Fibroblast of upper back skin (primary cell): ENCODE measurements at places on chromosomes 16 and 17.

DNA sequence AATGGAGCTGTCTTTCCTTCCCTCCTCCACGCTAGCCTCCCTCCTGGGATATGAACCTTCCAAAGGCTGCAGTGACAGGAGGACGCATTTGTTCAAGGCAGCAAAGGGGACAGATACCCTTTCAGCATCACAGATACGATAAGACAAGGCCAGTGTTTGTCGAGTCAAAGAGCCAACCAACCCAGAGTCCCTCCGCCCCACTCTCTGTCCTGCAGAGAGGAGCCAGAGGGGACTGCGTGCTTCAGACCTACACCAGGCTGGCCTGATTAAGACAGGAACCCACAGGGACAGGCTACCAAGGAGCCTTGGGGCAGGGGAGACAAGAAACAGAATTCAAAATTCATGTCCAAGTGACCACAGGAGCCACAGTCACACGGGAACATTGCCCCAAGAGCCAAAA is 72.6 kb upstream of the CDH5 start:
- DNase-seq, result no peak

- DNase-seq, result no peak
Measured at GRCh38 chr17:51770027-51770759, 388.3 kb downstream of the CA10 start.

DNA sequence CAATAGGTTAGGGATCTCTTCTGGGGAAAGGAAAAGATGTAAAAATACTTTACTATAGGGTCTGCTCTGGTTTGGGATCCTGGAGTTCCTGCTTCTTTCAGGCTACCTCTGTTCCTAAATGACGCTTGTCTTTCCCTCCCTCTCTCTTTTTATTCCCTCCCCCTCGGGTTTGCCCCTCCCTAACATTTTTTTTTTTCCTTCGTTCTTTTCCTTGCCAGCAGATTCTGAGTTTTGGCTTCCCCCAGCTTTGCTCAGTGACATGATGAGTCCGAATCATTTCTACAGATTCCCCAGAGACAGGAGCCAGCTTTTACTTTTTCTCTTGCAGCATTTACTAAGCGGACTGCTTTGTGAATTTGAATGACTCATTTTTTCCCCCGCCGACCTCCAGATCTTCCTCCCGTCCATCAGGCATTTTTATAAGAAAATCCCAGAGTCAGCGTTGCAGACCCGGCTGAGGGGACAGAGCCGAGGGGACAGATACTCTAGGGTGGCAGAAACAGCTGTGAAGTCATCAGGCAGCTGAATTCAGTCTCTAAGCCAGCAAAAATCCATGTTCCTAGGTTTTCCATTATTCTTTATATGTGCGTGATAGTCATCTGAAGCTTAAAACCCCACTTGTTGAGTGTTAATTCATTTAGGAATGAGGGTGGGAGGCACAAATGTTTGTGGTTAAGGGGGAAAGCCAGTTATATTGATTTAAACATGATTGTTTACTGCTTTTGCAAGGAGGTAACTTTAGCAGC is at the start of gene TMEM100:
TSS of gene TMEM100 (minus strand) at position 123 of the 746 bp plus-strand sequence. CDS start 1,794 bp downstream, outside the sequence.
- DNase-seq, result peak; percentile 94

DNA sequence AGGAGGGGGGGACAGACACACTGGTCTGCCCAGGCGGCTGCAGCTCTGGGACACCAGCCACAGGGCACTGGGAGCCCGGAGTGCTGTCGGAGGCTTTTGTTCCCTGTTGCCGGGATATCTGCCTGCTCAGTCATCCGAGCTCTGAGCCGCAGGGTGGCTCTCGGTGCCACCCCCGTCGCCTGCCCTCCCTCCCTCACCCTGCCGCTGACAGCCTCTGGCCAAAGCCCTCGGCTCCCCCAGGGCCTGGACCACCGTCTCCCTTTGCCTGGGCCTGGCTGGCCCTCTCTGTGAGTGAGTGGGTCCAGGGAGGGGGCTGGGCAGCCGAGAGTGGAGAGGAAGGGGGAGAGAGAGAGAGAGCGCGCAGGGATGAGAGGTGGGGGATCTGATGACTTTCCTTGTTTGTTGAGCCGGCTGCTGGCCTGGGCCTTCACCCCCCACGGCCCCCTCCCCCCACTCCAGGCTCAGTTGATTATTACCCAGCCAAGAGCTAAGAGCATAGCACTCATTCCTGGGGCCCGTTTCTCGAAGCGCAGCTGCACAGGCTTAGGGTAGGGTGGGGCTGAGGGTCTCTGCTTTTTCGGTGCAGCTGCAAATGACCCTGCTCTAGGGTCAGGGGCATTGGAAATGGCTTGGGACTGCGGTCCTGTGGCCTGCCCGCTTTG is 2.7 kb downstream of the FOXJ1 start:
- no peak for DNase-seq

GRCh38 chr16:3027983-3028715 is 4.3 kb downstream of the THOC6 start:
- peak; percentile 64 for DNase-seq

- DNase-seq, result no peak
Measured at GRCh38 chr16:26765087-26765486, 301.6 kb upstream of the C16orf82 start.

GRCh38 chr17:27579897-27580321 is 51.1 kb upstream of the LGALS9 start:
- no peak for DNase-seq

DNA sequence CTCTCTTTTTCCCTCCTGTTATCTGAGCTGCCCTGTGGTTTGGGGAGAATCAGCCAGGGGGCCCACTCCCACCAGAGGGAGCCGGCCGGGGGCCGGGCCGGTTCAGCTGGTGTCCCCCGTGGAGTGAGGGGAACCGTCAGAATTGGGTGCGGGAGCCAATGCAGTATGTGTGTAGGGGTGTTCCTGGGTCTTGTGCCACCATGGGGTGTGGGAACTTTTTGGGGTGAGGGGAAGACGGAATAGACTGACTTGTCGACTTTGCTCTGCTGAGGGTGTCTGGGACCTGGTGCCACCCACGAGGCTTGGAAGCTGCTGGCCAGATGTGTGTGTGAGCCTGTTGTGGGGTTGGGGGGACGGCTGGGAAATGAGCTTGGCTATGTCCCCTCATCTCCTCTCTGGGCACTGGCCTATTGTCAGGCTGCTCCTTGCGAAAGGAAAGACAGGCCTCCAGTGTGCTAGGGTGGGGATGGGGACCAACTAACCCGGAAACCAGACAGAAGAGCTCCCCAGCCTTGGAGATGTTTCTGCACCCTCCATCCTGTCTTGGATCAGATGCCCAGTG is 9.9 kb downstream of the RARA start:
- DNase-seq, result no peak

DNA sequence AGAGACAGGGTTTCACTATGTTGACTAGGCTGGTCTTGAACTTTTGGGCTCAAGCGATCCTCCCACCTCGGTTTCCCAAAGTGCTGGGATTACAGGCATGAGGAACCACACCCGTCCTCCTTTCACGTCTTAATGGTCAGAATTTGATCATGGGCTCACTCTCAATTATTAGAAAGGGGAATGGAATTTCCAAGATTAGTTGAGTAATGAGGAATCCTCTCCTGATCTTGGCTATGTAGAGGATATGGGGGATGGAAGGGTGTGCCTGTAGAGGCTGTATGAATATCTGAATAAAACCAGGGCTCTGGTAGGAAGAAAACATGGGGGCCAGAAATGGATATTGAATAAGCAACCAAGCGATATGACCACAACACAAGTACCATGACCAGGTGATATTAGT is 25.9 kb upstream of the SMURF2 start:
- peak; percentile 78 for DNase-seq

- peak; percentile 24 for DNase-seq
Measured at GRCh38 chr16:4176906-4177417, 60.7 kb upstream of the ADCY9 start.

DNA sequence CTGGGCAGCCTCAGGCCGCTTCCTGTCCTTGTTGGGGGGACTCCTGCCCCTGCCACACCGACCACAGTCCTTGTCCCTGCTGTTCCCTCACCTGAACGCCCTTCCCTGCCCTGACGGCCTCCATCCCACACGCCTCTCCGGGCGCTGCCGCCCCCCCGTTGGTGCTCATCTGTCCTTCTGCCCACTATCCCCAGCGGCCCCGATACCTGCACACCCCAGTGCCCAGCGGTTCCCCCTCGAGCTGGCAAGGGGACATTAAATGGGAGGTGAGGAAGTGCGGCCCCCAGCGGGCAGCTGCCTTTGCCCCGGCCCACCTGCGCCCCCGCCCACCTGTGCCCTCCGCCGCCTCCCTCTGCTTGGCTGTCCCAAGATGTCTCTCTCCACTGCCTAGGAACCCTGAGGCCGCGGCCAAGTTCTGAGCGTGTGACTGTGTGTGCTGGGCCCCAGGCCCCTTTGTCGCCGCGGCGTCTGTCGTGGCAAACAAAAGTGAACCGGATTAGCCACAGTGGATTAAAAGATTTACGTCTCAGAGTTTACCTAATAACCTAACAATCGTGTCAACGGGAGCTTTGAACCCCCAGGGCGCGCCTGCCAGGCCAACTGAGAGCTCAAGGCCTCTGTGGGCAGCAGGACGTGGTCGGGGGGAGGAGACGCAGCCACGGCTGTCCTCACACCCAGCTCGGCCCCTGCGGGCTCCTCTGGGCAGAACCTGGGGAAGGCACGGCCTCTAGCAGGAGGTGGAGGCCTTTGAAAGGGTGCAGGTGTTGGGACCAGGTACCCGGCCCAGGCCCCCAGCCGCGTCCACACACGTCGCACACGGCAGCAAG is 7.6 kb upstream of the AXIN1 start:
- DNase-seq, result no peak

DNA sequence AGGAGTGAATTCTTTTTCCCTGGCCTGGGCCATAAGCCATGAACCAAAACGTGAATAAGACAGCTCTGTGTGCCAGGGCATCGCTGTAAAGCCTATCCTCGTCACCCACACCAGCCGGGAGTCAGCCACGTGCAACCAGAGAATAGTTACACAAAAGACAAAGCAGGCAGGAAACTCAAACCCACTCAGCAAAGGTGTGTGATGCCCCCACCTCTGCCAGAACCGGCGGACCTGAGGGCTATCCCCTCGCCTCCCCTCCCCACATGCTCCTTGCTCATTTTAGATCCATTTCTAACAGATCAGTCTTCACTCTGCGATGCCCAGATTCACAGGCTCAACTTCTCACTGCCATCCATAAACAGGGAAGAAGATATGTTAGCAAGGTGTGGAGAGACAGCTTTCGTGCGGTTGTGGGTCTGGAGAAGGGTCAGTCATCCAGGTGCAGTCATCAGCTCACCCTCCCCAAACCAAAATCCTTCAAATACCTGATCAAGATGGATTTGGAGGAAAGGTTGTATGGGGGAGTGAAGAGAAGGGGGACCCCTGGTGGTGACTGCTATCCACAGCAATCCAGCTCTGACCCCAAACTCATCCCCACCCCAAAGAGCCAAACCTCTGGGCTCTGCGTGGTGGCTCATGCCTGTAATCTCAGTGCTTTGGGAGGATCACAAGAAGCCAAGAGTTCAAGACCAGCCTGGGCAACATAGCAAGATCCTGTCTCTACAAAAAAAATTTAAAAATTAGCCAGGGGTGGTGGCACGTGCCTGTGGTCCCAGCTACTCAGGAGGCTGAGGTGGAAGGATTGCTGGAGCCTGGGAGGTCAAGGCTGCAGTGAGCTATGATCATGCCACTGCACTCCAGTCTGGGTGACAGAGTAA is 219.2 kb downstream of the C16orf78 start:
- peak; percentile 8 for DNase-seq

- no peak for DNase-seq
Measured at GRCh38 chr16:30137897-30138296, 14.9 kb upstream of the MAPK3 start.

- no peak for DNase-seq
Measured at GRCh38 chr17:79220713-79221291, 146.2 kb downstream of the ENGASE start.
